CD4-positive, alpha-beta T cell treated with Interleukin-15 for 1 hour (primary cell): ENCODE measurements at places on chromosomes 2 and 18.

DNA sequence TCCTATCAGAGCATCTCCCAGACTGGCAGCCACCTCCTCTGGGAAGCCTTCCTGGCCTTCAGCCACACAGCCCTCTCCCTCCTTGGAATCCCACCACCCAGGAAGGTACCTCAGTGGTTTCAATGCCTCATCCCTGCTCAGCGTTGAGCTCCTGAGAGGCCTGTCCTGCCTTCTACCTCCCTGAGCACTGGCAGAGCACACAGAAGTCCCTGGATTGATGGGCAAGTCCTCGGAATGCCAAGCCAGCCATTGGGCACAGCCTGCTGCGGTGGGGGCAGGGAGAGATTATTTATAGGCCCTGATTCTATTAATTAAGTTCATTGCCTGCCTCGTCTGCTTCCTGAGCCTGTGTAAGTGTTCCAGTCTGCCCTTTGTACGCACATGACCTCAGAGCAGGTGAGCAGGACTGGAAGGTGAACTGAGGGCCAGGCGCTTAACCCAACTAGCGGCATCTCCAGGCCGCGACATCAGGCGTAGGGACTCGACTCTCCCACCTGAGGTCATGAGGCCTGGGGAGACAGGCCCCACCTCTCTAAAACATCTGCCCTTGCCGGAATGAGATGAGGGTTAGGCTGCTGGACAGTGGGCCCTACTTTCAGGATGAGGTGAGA lies 63.4 kb downstream of the SMAD7 start:
- DNase-seq: no peak

DNA sequence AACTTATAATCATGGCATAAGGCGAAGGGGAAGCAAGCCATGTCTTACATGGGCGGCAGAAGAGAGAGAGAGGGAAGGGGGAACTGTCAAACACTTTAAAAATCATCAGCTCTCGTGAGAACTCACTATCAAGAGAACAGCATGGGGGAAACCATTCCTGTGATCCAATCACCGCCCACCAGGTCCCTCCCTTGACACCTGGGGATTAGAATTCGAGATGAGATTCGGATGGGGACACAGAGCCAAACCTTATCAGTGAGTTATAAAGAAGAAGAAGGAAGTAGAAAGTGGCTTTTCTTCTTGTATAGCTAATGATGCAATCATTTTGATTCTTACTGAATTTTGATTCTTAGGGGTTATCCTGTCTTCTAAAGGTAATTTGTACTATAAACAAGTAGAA lies 51.4 kb downstream of the SMCHD1 start:
- DNase-seq: no peak

- no peak for DNase-seq
These were observed 20.1 kb downstream of the GPR55 start for GRCh38 chr2:230904856-230905447.

DNA sequence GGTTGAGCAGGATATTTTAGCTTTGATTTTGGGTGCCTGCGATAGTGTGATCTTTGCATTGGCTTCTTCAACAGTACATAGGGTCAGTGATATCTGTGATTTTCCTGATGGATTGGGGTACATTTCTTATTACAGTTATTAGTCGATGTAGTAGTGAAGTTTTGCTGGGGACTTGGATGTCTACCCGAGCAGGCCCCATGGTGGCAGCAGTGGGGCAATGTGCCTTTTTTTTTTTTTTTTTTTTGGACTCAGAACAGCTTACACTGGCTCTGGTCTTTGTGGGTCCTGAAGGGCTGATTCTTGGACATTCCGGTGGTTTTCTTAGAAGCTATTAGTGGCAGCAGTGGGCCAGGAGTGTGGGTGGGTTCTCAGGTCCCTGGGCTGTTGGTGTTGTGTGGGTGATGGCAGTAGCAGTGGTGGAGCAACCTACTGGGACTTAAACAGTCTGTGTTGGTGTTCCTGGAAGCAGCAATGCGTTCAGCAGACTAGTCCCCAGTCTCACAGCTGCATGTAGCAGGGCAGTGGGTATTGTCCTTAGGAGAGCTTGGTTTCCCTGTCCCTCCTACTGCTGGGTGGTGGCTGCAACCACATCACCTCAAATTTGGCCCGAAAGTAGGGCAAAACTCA lies 53.7 kb upstream of the SLC4A10 start:
- DNase-seq: no peak

- DNase-seq: peak; percentile 63
These were observed 72.5 kb downstream of the ACOXL start for GRCh38 chr2:110804915-110805314.

- no peak for DNase-seq
These were observed 43.5 kb downstream of the SLC35F5 start for GRCh38 chr2:113712941-113713340.

DNA sequence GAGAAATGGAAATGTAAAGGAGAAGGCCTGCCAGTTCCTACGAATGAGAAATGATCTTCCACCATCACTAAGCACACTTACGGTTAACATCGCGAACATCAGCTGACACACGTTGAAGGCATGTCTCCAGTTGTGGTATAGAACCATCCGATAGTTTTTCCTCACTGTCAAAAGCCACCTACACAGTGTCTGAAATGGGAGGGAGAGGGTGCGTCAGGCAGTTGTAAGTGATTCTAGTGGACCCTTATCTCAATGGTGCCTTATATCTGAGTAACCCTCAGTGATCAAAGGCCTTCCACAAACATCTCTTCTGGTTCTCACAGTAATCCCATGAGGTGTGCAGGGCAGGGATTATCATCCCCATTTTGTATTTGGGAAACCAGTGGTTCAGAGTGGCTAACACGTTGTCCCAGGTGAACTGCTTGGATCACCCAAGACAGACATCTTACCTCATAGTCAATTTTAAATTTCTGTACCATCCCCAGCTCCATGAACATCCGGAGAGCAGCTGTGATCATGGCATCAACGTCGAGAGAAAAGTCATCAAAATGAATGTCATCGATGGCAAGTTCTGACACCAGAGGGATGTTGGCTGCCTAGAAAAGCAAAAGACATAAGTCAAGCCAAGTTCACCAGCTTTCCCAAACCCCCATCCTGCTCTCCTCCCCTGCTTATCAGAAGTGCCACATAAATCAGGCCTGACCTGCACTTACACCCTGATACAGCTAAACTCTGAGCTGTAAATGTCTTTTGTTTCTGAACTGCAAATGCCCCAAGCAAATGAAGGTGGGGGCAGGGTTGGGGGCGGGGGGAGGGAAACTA lies 335.2 kb downstream of the AGPS start:
- DNase-seq: no peak

DNA sequence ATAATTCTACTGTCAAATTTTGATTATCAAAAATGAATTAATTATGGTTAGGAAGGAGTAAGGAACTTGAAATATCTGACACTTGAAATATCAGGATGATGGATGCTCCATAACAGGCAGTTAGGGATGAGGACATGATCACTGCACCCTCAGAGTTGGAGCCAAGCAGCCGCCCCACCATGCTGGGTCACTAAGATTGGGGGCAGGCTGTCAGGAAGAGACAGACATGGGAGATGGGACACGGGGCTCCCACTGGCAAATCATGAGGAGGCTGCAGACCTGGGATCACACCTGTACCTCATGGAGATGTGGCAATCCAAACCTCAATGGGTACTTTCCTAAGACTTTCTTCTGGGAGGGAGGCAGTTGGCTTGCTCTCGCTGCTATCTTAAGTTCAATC lies 982.0 kb upstream of the ZEB2 start:
- DNase-seq: no peak

DNA sequence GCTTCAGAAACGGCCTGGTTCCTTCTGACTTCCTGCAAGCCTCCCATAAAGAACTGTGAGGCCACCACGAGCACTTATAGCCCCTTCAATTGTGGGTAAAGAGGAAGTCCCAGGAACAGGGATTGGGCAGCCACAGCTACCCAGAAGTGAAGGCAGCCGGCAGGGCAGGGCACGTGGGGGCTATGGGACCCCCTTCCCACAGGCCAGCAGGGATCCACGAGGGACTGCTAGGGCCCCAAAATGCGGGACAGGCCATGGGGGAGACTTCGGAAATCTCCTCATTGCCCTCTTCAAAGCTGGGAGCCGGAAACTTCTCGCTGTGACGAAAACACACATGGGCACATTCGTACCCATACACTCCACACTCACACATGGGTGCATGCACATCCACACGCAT lies 196.1 kb upstream of the SALL3 start:
- no peak for DNase-seq

GRCh38 chr2:36473230-36473629 lies 117.7 kb downstream of the CRIM1 start:
- DNase-seq: no peak

GRCh38 chr2:71932037-71932779 lies 215.5 kb downstream of the CYP26B1 start:
- no peak for DNase-seq

- no peak for DNase-seq
These were observed 408.8 kb downstream of the GALNT13 start for GRCh38 chr2:154280543-154280942.

- DNase-seq: no peak
These were observed 70.7 kb downstream of the MYOM1 start for GRCh38 chr18:3148930-3149535.

DNA sequence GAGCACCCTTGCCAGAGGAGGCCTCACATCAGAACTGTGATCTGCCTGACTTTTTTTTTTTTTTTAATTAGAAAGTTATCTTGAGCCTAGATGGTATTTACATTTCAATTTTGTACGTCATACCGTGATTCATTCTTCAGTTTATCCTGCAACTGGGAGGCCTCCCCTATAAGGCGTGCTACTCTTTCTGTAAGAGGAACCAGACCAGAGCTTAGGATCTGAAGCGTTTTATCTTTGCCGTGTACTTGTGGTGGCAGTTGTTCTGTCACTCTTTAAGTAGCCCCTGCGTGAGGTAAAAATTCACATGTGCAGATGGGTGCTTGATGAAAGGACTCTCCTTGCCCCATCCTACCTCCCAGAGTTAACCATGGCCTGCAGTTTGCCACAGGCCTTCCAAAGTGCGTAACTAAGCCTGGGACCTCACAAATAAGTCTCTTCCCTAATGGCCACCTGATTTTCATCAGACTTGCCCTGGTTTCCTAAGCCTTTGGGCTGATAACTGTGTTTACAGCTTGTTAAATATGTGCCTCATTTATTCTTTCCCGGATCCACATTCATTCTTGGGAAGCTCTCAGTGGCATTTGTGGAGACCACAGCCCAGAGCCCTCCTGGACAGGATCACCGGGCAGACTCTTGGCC lies 96.0 kb downstream of the MTCL1 start:
- DNase-seq: no peak

DNA sequence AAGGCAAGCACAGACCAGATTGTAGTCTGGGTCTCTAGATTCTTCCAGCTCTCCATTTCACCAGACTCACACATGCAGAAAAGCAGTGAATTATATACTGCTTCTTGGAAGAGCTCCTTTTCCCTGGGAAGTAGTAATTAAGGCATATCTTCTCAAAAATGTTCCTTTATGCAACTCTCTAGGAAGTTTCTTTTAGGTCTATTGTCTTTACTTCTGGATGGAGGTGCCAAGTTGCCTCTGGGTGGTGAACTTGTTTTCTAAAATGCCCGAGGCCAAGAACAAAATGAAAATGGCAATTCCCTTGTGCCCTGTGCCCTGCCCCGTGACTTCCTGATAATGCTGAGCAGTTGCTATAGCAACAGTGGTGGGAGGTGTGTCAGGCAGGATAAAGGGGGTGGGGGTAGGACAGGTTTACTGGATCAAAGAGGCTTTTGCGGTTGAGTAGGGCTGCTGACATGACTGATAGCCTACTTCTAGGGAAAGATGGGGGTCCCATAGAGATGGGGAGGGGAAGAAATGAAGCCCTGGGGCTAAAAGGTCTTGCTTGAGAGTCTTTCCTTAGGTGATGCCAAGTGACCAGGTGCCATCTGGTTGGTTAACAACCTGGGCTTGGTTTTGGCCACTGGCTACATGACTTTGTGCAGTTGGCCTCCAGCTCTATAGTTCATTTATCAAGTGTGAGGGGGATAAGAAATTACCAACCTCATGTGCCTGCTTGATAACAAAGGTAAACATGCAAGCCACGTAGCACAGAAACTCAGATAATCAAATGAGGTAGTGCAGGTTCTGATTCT lies 11.8 kb downstream of the IGFBP2 start:
- no peak for DNase-seq

DNA sequence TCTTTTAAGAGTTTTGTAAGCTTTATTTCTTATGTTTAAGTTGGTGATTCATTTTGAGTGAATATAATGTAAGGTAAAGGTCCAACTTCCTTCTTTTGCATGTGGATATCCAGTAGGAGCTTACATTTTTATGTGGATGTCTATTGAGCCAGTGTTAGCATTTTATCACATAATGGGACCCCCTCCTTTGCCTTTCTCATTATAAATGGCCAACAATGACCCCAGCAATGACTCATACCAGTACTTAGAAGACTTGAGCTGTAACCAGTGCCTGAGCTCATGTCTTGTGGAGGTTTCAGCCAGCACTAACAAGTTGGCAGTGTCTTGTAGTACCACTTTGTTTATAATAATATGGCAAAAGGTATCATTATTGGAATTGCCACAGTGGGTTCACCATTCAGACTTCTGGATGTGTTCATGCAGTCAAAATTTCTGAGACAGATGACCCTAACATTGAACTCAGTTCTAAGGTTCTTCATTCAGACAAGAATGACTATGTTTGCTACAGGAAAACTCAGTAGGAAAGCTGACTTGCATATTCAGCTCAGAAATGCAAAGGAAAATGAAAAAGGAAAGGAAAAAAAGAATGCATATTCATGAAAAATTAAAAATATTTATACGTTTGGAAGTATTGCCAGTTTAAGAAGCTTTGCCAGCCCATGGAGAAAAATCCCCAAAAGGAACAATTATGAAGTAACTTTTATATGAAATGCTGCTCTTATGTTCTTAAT lies 41.0 kb downstream of the CDKL4 start:
- no peak for DNase-seq

DNA sequence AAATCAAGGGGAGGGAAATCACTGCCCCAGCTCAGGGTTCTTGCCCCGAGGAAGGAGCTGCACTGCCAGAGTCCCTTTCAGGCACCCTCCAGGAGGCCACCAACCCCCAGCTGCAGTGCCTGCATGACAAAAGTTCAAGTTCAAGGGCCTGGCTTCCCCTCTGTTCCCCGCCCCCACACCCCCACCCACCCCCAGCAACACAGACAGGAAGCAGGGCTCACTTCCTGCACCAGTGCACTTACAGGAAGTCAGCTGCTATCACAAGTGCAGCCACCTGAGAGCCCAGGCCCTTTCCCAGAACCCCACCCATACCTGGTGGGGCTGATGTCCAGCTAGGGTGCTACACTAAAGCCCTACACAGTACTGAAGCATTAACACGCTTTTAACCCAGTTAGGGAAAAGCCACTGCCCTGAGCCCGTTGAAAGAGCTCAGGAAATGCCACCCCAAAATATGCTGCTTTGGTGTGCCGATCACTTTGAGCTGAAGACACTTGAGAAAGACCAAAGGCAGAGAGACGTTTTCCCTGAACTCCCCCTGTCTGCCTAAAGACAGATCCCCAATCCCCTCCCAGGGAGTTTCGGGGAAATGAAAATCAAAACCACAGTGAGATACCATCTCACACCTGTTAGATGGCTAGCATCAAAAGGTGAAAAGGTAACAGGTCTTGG lies 109.9 kb upstream of the CAB39 start:
- DNase-seq: peak; percentile 83

DNA sequence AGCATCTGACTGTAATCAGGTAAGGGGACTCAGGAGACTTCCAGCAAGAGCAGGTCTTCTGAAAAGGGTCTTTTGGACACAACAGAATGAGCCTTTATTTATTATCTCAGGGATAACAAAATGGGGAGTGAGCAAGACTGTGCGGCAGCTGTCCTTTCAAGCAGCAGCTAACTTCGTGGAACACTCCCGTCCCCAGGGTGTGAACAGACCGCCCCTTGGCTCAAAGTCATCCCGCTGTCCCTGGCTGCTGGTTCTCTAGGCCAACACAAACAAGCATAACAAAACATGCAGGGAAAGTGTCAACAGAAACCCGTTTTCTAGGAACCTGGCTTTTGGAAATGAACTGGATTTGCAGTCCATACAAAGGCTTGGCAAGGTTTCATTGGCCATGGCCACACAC lies 787.9 kb upstream of the FANCL start:
- no peak for DNase-seq
